ENCODE measurements at places on chromosomes 16 and 17.

DNA sequence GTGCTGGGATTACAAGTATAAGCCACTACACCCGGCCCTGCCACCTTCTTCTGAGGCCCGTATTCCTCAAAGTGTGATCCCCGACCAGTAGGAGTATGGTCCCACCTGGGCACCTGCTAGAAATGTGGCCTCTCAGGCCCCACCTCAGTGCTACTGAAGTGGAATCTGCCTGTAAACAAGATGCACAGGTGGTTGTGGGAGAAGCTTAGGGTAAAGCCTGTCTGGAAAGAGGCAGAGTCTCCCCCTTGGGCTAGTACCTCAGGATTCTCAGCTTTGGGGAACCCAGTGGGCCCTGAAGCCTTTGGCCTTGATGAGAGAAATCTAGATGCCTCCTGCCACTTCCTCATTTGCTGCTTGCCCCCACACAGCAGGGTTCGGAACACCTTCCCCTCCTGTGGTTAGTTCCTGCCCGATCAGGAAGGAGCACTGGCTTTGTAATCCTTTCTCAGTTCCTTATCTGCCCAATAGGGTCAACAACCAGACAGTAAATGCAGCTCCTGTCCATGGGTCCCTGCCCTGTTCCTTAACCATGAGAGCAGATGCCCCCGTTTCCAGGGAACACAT lies 25.2 kb downstream of the TK2 start:
- no peak for DNase-seq

DNA sequence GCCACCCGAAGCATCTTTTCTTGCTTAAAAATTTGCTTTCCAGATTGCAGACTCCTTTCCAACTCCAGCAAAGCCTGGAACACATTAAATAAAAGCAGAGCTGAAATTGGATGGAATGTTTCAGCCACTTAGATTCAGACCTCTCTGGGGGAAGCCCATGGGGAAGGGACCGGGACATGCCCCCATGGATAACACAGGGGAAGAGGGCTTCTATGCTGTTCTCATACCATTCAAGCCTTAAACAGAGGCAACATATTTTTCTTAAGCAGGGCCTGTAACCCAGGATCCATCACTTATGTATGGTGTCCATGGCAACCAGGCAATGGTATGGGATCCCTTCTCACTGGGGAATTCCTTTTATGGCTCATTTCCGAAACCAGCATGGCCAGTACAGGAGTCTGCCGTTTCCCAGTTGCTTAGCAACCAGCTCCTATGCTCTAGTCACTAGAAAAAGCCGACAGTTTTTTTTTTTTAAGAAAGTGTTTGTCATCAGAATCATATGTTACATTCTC lies 62.0 kb upstream of the MARCHF10 start:
- no peak for DNase-seq

DNA sequence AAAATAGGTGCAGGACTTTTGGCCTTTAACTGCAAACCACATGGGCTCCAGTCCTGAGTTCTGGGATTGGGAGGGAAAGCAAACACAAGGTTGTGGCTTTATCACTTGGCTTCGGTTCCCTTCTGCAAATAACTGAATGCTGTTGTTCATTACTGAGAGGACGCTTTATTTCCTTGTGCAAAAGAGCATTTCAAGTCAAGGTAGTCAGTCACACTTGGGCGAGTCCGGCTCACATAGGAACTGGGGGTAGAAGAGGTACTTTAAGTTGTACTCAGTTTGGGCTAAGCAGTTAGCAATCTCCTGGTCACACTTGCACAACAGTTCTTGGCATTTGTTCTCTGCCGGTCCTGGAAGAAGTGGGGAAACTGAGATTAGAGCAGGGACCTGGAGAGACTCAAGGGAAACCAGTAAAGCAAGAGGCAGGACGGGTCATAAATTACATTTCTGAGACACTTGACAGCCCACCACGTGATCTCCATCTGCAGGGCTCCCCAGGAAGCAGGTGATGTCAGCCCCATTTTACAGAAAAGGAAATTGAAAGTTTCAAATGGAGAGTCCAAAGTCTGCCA lies 21.6 kb downstream of the PLA2G10 start:
- no peak for DNase-seq

DNA sequence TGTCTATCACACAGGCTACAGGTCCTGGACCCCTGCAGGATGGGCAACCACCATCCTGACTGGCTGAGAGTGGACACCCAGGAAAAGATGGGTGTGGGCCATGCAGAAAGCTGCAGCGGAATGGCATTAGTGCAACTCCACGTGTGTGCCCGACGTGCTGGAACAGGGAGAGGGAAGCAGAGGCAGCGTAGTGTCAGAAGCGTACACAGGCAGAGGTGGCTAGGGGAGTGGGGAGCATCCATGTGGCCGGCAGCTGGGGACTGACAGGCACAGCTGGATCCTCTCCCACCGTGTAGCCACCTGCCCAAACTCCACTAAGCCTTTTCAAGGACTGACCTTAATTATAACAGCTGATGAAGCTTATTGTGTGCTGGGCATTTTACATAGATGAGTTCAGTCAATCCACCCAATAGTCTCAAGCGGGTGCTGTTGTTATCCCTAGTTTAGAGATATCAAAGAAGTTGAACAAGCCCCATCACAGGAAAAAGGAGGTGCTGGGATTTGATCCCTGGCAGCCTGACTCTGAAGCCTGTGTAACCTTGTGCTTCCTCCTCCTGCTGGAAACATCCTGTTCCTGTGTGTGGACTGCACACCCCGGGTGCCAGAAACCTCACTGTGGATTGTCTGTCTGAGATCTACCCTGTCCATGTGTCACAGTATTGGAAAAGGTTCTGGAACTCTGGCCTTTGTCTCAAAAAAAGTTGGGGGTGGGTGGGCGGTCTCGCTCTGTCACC lies 114.0 kb downstream of the PRKCA start:
- no peak for DNase-seq

- DNase-seq = no peak
These were observed 45.8 kb downstream of the NOS2 start for GRCh38 chr17:27754549-27754948.

GRCh38 chr17:41325126-41325525 lies 9.6 kb upstream of the KRTAP17-1 start:
- no peak for DNase-seq

DNA sequence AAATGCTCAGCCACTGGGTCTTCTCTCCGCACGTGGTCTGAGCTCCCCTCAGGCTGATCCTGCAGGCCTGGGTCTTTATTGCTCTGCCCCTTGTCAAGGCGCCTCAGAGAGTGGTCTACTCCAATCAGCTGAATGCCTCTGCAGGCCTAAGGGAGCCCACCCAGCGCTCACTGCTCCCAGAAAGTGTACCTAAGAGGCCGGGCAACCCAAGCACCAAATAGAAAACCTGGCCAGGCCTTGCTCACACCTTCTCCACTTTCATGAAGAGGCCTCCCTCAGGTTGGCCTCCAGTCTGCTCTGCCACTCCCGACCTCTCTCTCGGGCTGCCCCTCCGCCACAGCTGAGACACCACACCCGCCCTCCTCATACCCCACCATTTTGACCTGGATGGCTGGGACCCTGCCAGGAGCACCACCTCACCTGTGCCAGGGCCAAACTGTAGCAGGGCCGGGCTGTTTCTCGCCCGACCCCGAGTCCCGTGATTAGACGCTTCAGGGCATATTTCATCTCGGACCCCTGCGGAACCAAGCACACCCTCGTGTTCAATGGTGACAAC lies 665 bp downstream of the MYBBP1A start:
- no peak for DNase-seq

DNA sequence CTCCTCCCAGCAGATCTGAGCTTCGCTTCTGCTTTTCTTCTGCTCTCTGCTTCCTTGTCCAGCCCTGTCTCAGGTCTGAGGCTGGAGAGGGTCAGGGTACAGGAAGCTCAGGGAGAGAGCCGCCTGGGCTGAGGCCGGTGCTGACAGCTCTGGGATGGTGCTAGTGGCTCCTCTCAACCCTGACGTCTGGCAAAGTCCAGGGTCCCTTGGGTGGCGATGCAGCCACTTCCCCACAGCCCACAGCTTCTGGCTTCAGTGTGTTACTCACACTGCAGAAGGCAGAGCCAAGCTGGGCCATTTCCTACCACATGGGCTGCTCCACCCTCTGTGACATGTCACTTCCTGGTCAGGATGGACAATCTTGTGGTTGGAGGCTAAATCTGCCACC lies at the start of gene CD300C:
TSS of gene CD300C (minus strand) at position 273 of the 388 bp plus-strand sequence. CDS start 333 bp downstream, outside the sequence.
- DNase-seq = no peak

DNA sequence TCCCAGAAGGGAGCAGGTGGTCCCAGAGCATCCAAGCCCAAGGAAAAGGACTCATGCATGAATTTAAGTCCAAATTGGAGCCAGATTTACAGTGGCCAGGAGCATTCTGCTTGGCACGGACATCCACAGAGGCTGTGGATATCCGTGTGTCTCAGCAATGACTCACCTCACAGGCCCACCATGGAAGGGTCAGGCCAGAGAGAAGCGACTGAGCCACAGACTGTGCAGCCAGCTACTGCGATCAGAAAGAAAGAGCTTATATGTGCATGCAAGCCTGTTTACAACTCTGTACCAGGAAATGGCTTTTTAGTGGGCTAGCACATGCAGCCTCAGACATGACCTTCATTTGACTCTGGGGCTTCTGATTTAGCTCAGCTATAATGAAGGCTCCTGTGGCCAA lies 231.0 kb downstream of the C16orf95 start:
- DNase-seq = no peak

- DNase-seq = no peak
These were observed 1.1 kb downstream of the SPSB3 start for GRCh38 chr16:1781254-1781653.

GRCh38 chr16:88086571-88087516 lies 135.6 kb downstream of the BANP start:
- no peak for DNase-seq

- DNase-seq = no peak
These were observed 24.8 kb upstream of the ERN1 start for GRCh38 chr17:64154717-64155116.

- no peak for DNase-seq
These were observed 10.1 kb downstream of the HIRIP3 start for GRCh38 chr16:29985271-29985811.

- DNase-seq = no peak
These were observed 10.6 kb upstream of the MFAP4 start for GRCh38 chr17:19397556-19398041.
